ENCODE measurements at places on chromosomes 6 and 20.

GRCh38 chr6:89047473-89047872, 33.1 kb upstream of the PNRC1 start:
- no peaks in the 10 kb centered on the region for H3K27me3 ChIP-seq
- H3K27ac ChIP-seq: no peak overlapping the region
- no peak overlapping the region for H3K4me3 ChIP-seq
- peaks cover 13% of the 10 kb centered on the region for H3K4me1 ChIP-seq
- ATAC-seq: no peak

GRCh38 chr6:55663914-55664313, 84.9 kb upstream of the HMGCLL1 start:
- no peaks in the 10 kb centered on the region for H3K36me3 ChIP-seq
- no peak overlapping the region for H3K27ac ChIP-seq
- H3K4me3 ChIP-seq: no peak overlapping the region

- H3K27me3 ChIP-seq: no peaks in the 10 kb centered on the region
- ATAC-seq: no peak
- H3K4me1 ChIP-seq: no peaks in the 10 kb centered on the region
- no peak overlapping the region for H3K27ac ChIP-seq
- H3K36me3 ChIP-seq: peaks cover 39% of the 10 kb centered on the region
Measured at GRCh38 chr20:52150440-52151258, 40.9 kb downstream of the ZFP64 start.

- no peak overlapping the region for H3K4me3 ChIP-seq
- H3K36me3 ChIP-seq: no peaks in the 10 kb centered on the region
- no peak overlapping the region for H3K27ac ChIP-seq
- H3K27me3 ChIP-seq: peaks cover 40% of the 10 kb centered on the region
Measured at GRCh38 chr6:11011787-11012234, 32.3 kb downstream of the ELOVL2 start.

- H3K27me3 ChIP-seq: no peaks in the 10 kb centered on the region
- no peaks in the 10 kb centered on the region for H3K4me1 ChIP-seq
- no peak for ATAC-seq
- H3K36me3 ChIP-seq: no peaks in the 10 kb centered on the region
Measured at GRCh38 chr20:14951707-14952418, 614.5 kb upstream of the FLRT3 start.

DNA sequence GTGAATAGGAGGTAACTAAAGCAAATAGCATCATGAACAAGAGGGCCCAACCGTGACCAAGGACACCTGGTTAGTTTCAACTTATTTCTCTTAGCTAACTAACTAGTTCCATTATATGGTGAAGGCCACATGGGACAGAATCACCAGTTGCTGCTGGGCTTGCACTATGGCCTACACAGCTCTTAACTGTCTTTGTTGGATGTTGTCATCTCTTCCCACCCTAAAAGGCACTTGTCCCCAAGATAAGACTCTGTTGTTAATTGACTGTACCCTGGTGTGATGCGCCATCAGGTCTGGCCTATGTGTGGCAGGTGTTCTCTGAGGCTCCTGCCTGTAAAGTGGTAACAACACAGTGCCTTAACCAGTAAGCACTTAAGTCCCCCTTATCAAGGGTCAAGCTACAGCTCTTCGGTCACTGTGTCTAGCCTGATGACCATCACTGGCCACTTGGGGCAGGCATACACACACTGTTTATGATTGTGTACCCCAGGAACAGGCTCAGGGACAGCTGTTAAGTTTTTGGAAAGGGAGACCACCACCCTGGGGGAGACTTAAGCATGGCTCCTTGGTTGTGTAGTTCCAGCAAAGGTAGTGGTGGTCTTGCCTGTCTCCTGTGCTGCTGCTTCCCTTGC, 51.2 kb downstream of the CHD6 start:
- H3K36me3 ChIP-seq: peaks cover 21% of the 10 kb centered on the region
- no peaks in the 10 kb centered on the region for H3K27me3 ChIP-seq
- ATAC-seq: no peak
- no peak overlapping the region for H3K27ac ChIP-seq
- peaks cover 75% of the 10 kb centered on the region for H3K4me1 ChIP-seq
- H3K4me3 ChIP-seq: no peak overlapping the region

GRCh38 chr6:37319156-37319555, 34.6 kb upstream of the RNF8 start:
- ATAC-seq: no peak
- no peaks in the 10 kb centered on the region for H3K27me3 ChIP-seq
- H3K4me1 ChIP-seq: peaks cover 6% of the 10 kb centered on the region
- no peak overlapping the region for H3K4me3 ChIP-seq
- no peak overlapping the region for H3K27ac ChIP-seq

DNA sequence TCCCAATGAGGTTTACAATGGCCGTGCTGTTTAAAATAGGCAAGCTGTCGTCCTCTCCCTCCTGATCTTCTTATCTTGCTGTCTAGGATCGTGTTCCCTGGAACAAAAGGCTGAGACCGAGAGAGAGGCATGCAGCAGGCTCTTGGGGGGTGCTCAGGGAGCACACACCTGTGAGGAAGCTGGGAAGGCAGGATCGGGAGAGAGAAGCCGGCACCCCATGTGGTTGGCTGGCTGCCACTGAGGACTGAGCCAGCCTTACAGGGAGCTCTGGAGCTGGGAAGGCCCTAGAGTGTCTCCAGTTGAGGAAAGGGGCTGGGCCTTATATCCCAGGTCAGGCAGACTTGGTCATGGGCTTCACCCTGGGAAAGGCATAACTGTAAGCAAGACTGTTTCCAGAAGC, 184.2 kb downstream of the LY86 start:
- ATAC-seq: no peak
- H3K27ac ChIP-seq: no peak overlapping the region
- peaks cover 24% of the 10 kb centered on the region for H3K27me3 ChIP-seq
- no peak overlapping the region for H3K4me3 ChIP-seq
- H3K4me1 ChIP-seq: no peaks in the 10 kb centered on the region

- no peaks in the 10 kb centered on the region for H3K27me3 ChIP-seq
- H3K36me3 ChIP-seq: no peaks in the 10 kb centered on the region
- H3K4me3 ChIP-seq: no peak overlapping the region
Measured at GRCh38 chr6:107504270-107505026, 14.5 kb downstream of the SOBP start.

DNA sequence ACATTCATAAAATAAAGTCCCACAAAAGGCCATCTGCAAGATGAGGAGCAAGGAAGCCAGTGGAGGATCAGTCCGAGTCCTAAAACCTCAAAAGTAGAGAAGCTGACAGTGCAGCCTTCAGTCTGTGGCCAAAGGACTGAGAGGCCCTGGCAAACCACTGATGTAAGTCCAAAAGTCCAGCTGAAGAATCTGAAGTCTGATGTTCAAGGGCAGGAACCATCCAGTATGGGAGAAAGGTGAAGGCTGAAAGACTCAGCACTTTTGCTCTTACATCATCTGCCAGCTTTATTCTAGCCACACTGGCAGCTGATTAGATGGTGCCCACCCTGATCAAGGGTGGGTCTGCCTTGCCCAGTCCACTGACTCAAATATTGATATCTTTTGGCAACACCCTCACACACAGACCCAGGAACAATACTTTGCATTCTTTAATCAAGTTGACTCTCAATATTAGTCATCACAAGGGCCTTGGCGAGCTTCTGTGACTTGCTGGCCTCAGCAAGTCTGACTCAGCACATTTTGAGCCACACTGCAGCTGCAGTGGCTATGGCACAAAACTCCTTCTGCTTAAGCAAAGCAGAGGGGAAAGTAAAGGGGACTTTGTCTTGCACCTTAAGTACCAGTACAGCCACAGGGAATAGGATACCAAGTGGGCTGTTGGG, 1370.3 kb upstream of the CITED2 start:
- no peak overlapping the region for H3K4me3 ChIP-seq
- H3K36me3 ChIP-seq: no peaks in the 10 kb centered on the region
- ATAC-seq: no peak
- no peaks in the 10 kb centered on the region for H3K27me3 ChIP-seq
- H3K4me1 ChIP-seq: peaks cover 6% of the 10 kb centered on the region

DNA sequence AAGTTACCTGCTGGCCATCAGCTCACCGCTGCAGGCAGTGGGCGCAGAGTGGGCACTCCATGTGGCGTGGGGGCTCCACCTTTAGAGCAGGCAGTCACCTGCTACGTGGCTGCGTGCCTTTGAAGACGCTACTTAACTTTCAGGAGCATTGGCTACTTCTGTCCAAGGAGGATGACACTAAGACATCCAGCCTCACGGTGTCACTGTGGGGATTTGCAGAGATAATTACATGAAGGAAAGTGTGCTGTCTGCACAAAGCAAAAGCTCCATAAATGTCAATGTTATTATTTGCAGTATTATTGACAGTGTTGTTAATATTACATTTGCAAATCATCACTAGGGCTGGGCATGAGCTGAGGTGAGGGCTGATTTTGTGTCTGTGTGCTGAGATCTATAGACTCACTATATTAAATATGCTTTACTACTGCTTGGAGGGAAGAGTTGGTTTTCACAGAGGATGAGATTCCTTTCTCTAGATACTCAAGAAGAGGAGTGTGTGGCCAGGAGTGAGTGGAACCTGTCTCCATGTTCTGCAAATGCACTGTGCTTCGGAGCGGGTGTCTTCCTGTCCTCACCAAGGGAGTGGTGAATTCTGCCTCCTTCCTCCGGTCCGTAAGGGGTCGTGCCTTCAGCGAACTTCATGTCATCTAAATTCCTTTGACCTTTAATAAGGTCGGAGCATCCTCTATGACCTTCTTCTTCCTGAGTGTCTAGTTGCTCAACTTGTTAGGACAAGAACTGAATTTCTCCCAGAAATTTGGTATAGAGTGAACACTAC, 165.8 kb upstream of the SYNDIG1 start:
- no peaks in the 10 kb centered on the region for H3K36me3 ChIP-seq
- H3K4me1 ChIP-seq: no peaks in the 10 kb centered on the region
- no peak overlapping the region for H3K27ac ChIP-seq

DNA sequence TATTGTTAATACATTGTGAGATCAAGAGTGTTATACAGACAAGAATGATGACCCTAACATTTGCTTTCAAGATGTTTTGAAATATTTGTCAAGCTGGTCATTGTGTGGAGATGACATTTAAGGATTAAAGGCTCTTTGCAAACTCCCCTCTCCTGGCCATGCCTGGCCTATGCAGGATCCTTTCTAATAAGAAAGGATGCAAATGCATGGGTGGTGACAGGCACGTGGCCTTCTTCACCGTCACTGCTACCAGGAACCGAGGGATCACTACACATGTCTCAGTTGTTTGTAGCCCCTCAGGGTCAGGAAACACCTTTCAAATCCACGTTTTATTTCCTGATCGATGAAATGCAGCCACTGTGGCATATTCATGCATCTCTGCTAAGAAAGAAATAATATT, 419.7 kb downstream of the PRKN start:
- H3K36me3 ChIP-seq: peaks cover 7% of the 10 kb centered on the region
- no peaks in the 10 kb centered on the region for H3K27me3 ChIP-seq
- H3K4me3 ChIP-seq: no peak overlapping the region
- H3K4me1 ChIP-seq: no peaks in the 10 kb centered on the region
- no peak overlapping the region for H3K27ac ChIP-seq

DNA sequence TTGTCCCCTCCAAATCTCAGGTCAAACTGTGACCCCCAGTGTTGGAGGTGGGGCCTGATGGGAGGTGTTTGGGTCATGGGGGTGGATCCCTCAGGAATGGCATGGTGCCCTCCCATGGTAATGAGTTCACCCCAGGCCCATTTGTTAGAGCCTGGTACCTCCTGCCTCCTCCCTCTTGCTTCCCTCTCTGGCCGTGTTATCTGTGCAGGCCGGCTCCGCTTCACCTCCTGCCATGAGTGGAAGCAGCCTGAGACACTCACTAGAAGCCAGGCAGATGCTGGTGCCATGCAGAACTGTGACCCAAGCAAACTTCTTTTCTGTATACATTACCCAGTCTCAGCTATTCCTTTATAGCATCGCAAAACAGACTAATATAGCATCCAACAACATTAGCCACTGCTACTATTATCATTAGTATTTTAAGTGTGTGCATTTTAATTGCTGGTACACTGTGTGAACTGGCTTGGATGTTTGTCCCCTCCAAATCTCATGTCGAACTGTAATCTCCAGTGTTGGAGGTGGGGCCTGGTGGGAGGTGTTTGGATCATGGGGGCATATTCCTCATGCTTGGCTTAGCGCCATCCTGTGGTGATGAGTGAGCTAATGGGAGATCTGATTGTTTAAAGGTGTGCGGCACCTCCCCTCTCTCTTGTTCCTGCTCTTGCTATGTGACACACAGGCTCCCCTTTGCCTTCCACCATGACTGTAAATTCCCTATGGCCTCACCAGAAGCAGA, 12.2 kb upstream of the OSER1 start:
- peaks cover 24% of the 10 kb centered on the region for H3K36me3 ChIP-seq
- H3K27me3 ChIP-seq: no peaks in the 10 kb centered on the region
- H3K4me1 ChIP-seq: peaks cover 20% of the 10 kb centered on the region
- no peak overlapping the region for H3K4me3 ChIP-seq
- H3K27ac ChIP-seq: no peak overlapping the region

GRCh38 chr6:37967651-37968050, 148.1 kb downstream of the ZFAND3 start:
- no peaks in the 10 kb centered on the region for H3K27me3 ChIP-seq
- peaks cover 46% of the 10 kb centered on the region for H3K36me3 ChIP-seq
- H3K4me3 ChIP-seq: no peak overlapping the region
- H3K27ac ChIP-seq: no peak overlapping the region
- peaks cover 72% of the 10 kb centered on the region for H3K4me1 ChIP-seq
- ATAC-seq: no peak

DNA sequence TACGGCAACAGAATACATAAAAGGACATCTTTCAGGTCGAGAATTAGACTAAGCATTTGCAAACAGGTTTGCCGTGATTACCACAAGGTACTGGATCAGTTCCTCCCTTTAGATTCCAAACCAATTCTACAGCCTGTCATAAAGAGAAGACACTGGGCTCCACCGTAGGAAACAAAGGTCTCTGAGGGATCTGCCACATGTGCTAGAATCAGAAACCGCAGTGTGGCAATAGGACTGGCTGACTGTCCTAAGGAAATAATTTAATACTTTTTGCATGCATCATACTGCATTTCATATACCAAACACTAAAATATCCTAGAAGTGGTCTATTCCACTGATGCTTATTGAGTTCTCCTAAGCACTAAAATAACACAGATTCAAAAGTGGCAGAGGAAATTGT, 59.2 kb downstream of the POPDC3 start:
- H3K27me3 ChIP-seq: peaks cover 26% of the 10 kb centered on the region
- H3K4me1 ChIP-seq: no peaks in the 10 kb centered on the region
- no peak overlapping the region for H3K27ac ChIP-seq
- H3K36me3 ChIP-seq: no peaks in the 10 kb centered on the region

DNA sequence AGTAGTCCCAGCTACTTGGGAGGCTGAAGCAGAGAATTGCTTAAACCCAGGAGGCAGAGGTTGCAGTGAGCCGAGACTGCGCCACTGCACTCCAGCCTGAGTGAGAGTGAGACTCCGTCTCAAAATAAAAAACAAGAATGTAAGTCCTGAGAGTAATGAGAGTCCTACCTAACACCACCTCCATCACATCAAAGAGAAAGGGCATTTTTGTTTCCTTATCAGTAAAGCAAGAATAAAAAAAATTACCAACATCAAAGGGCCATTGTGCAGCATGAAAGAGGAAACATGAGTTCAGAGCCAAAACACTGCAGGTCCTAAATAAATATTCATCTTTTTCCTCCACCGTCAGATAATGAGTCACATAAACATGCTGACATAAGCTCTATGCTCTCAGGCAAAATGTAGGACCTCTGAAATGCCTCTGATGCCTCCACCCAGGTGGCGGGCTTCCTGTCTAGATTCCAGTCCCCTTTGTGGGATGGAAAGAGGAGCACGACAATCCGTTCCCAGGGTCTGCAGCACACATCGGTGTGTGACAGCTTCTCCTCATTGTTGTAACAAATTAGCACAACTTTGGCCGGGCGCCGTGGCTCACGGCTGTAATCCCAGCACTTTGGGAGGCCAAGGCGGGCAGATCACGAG, 7.2 kb downstream of the ATP9A start:
- no peak for ATAC-seq
- no peaks in the 10 kb centered on the region for H3K36me3 ChIP-seq
- H3K27me3 ChIP-seq: peaks cover 20% of the 10 kb centered on the region
- no peaks in the 10 kb centered on the region for H3K4me1 ChIP-seq

Measured in stimulated activated memory B cell treated with anti-CD40 and anti-IgM and Interleukin-4, amounts not matched to agents 10 μg/mL and 1 μg/mL and 100 μg/mL, for 72 hours (primary cell).